ENCODE measurements at places on chromosomes 12 and 14.

- no peak for DNase-seq
These were observed 19.9 kb downstream of the HECTD4 start for GRCh38 chr12:112362310-112362709.

DNA sequence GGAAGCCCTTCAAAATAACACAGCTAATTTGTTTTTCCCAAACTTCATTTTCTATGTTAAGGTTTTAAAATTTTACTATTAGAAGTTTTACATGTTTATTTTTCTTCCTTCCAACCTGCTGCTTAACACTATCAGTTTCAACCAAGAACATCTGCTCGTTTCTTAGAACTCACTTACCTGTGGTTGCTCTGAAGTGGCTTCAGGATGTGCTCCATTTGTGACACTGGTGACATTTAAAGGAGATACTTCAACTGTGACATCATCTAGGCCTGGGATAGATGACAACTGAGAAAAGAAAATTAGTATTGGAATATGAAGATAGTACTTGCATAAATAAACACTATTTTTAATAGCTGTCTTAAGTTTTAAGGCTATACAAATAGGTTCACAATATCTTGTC is 17.9 kb downstream of the WASHC3 start:
- DNase-seq, result no peak

DNA sequence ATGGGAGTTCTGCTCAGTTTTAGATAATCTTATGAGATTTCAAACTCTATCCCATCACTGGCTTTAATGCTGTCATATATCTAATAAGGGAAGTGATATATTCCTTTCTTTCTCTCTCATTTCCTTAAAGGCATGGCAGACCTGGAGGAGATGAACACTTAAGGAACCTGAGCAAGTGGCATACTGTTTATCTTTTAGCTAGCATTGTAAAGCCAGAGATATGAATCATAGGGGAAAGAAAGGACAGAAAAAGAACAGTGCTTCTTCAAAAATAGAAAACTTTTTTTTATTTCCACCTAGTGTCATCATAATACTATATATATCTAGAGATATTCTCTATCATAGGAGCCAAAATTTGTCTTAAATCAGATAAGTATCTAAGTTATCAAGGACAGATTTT is 68.3 kb upstream of the PSMA6 start:
- no peak for DNase-seq

GRCh38 chr14:37221073-37221472 is 23.3 kb downstream of the MIPOL1 start:
- no peak for DNase-seq

DNA sequence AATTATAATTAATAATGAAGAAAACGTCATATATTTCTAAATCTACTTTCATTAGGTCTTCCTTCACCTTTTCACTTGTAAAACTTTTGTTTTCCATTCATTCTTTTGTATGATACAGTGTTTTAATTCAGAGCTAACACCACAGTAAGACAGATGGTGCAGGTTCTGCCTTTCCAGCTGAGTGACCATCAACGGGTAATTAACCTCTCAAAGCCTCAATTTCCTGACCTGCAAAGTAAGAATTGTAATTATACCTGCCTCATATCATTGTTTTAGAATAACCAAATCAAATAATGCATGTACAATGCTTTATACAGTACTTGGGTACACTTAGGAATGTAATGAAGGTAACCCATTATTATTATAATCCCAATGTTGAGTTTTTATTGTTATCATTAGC is 157.6 kb downstream of the FOXA1 start:
- no peak for DNase-seq

DNA sequence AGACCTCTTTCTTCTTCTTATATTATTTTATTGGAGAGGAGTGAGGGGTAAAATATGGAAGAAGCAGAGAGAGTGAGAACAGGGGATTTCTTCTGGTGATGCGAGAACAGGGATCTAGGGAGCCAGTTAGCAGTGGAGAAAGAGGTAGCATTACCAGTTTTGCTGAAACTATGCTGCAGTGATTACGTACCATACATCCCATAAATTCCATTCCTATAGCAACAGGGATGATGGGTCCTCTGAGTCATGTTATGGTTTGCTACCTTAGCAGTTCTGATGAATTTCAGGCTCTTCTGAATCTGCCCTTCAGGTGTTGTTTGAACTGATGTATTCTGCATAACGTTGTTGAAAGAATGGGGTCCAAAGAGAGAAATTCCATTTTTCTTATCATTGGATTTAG is 625.4 kb upstream of the LRFN5 start:
- DNase-seq, result no peak

- DNase-seq, result no peak
These were observed 6.9 kb downstream of the OXA1L start for GRCh38 chr14:22773162-22774010.

DNA sequence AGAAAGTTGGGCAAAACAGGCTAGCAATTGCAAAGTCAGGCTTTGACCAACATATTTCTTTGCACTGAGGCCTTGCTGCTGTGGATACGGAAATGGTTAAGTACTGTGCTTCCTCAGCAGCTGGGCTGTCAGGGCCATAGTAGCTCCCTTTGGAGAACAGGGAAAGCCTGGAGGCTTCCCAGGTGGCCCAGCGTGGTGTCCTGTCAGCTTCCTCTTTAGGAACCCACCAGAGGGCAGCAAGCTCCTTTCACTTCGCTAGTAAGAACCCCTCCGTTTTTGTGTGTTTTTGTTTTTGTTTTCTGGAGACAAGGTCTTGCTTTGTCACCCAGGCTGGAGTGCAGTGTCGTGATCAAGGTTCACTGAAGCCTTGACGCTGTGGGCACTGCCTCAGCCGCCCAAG is 1.7 kb upstream of the CFAP251 start:
- DNase-seq, result no peak

DNA sequence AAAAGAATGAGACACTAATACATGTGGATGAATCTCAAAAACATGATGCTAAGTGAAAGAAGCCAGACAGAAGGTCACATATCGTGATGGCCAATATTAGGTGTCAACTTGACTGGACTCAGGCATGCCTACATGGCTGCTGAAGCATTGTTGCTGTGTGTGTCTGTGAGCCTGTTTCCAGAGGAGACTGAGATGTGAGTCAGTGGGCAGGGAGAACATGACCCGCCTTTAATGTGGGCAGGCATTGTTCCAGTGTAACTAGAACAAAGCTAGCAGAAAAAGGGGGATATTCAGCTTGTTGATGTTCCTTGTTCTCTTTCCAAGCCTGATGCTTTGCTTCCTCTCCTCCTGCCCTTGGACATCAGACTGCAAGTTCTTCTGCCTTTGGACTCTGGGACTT is 47.6 kb downstream of the DCAF5 start:
- DNase-seq, result no peak

DNA sequence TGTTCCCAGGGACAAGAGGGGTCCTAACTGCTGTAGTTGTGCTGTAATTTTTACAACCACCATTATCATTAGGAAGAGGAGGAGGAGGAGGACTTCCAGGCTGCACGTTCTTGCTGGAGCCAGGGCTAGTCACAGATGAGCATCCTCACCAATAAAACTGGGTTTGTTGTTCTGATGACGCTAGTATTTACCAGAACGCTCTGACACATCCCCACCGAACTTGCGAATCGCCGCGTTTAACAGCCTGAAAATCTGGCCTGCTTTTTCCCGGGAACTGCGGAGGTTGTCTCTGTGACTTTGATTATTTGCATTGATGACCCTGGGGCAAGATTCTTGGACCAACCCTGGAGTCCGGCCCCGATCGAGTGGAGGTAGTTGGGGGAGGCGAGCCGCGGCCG is 10.2 kb downstream of the TBX5 start:
- no peak for DNase-seq

DNA sequence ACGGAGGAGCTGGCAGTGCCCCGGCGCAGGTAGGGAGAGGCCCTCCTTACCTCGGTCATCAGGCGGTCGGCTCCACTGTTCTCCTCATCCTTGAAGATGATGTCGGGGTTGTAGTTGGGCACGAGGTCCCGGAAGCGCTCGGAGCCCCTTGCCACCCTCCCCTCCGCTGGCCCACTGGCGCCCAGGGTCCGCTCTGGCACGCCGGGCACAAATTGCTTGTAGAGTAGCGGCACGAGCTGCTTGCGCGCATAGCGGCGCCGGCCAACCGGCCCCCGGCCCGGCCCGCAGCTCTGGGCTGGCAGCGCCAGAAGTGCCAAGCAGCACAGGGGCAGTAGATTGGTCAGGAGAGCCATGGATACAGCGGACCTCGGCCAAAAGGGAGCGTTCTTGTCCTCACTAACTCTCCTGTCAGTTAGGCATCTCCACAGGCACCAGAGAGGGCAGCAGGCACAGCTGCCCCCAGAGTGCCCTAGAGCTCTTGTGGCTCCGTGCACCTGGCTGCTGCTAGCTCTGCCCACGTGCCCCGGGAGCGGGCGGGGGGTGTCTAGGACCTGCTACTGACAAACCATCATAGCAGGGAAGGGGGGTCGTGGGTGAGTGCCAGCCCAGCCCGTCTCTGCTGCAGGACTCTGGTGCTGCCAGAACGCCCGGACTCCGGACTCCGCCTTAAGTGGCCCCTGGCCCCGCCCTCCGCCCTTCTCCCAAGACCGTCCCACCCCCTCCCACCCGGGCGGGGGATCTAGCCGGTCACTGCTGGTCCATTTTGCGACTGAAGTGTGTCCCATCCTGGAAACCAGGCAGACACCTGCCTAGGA is at the start of gene DHH:
Gene DHH (minus strand): TSS at position 642 of the 815 bp plus-strand sequence. CDS start 289 bp downstream, at position 353.
- no peak for DNase-seq

DNA sequence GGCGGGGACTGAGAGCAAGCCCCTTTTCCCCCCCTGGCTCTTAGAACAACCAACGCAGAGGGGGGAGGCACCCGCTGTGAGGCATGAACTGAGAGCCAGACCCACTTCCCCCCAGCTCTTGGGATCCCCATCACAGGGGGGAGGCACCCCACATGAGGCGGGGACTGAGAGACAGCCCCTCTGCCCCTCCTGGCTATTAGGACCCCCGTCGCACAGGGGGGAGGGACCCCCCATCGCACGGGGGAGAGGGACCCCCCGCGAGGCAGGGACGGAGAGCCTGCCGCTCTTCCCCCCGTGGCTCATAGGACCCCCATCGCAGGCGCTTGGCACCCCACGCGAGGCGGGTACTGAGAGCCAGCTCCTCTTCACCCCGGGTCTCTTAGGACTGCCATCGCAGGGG is 195.8 kb upstream of the PZP start:
- DNase-seq, result no peak

DNA sequence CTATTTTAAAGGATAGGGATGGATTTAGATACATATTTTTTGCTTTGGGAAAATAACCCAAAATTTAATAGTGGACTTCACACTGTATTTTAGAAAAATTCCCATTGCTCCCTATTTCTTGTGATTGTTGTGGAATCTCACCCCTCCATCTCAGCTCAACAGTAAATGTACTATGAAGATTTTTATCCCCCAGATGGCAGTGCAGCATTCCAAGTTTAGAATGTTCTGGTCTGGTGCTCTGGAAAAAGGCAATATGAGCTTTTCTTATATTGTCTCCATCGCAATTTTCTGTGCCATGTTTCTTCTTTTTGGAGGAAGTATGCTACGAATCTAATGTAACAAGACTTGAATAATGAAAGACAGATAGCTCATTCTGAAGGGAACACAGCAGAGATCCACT is 471.7 kb upstream of the SYT1 start:
- no peak for DNase-seq

GRCh38 chr12:4151362-4152121 is 122.0 kb upstream of the CCND2 start:
- DNase-seq, result no peak

GRCh38 chr12:124551268-124552144 is 15.9 kb downstream of the NCOR2 start:
- no peak for DNase-seq

DNA sequence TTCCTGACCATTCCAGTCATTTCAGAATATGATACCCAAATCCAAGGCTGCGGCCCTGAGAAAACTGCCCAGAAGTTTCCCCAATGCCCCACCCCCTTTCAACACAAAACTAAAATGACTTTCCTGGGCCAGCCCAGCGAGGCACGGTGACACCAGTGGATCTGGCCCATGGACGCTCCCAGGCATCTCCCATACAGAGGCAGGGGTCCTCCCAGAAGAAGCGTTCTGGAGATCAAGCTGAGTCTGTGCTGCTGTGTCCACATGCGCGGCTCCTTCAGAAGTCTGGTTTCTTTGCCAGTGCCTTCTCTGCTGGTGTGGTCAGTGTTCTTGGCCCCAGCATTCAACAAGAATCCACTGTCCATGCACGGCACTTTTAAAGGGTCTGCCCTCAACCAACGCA is 228.2 kb upstream of the SFSWAP start:
- no peak for DNase-seq

- DNase-seq, result no peak
These were observed 65.4 kb downstream of the ACSM4 start for GRCh38 chr12:7369274-7369729.

Data from activated naive CD4-positive, alpha-beta T cell (primary cell).